ENCODE measurements at places on chromosomes 7 and 10. TPM values are rescaled to one million over a fixed set of nuclear protein-coding genes. Genes with fewer than 3 reads are reported as not detected.

- peak; percentile 93 for DNase-seq
These were observed 967 bp upstream of the GLI3 start for GRCh38 chr7:42237811-42238541.

DNA sequence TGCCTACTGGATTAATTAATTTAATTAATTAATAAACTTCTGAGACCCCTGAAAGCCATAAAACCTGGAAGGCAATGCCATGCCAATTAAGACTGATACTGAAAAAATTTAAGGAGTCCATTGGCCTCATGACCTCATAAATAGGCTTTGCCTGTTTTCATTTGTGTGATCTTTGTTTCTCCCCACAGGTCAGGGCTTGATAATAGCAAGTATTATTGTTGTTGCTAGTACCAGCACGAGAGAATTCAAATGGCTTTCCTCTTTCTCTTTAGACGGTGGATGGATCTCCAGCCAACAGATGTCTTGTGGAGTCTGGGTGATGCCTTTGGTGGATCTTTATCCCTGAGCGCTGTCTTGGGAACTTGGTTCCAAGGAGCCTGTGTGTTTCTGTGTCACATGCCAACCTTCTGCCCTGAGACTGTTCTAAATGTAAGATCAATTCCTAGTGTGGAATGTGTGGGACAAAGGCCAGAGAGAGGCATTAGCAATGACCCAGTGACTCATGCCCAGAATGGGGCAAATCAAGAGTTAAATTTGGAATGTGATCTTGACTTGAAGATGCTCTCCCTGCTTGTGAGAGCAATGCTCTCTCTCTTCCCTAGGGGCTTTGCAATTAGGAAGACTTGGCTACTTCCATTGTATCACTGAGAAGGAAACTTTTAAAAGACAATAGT is 17.7 kb downstream of the ACSM6 start:
- no peak for DNase-seq

DNA sequence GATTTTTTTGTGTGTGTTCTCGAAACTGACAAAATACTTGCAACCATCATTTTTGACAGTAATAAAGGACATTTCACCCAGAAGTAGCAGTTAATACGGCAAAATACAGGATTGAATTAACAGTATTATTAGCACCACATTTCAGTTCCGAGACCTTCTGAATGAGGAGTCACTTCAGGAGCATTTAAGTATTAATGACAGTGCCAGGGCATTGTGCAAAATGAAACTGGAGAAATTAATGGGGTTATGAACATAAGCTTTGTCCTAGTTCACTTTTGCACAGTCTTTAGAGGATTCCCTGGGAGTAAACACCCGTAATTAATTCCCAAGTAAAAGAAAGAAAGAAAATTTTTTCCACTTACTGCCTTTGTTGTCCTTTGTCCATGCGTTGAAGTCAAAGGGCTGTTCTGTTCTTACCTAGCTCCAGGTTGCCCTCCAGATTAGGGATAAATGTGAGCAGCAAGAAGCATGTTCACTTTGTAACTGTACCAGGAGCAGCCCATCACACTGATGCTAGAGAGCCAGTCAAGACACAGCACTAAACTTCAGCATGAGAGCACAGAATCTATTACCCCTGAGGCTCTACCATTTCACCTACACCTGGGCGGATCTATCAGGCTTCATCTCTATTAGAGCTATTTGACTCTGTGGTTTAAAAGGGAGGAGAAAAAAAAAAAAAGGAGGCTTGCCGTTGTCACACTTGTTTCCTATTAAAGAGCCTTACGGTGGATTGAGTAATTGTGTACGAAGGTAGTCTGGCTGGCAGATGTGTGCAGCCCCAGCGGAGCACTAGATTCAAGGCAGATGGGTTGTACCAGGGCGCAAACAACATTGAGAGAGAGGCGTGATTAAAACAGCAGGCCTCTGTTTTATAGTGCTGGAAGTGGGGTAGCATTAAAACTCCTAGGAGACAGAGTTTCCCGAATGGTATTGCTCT is 297.8 kb upstream of the SEMA3A start:
- no peak for DNase-seq

AKR1C1 gene
- 140 TPM for total RNA-seq

- DNase-seq: no peak
These were observed 427.7 kb downstream of the LRMDA start for GRCh38 chr10:75859141-75859540.

DNA sequence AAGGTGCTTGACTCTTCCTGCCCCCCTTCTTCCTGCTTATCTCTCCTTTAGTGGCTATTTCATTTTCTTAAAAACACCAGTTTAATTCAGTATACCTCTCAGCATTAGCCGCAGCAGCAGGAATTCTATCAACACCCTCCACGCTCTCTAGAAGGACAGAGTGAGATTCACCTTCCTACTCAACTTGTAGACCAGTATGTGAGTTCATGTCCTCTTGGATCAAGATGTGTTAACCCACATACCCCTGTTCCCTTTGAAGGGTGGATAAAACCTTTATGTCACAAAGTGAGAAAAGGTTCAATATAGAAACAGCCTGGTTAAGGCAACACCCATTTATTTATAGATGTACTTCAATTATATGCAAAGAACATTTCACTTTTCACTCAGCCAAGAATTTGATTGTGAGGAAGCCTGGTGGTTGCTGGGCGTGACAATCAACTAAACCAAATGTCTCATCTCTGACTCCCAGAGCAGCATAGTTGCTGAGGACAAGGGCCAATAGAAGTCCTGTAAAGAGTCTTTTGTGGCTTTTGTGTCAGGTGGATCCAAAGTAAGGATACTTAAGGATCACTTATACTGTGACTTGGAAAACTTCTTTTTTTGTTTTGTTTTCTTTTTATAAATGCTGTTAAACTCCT is 617.1 kb downstream of the SORCS3 start:
- no peak for DNase-seq
